ENCODE measurements at places on chromosomes 4 and X.

GRCh38 chr4:127224556-127224955 lies 408.2 kb upstream of the INTU start:
- DNase-seq: no peak

DNA sequence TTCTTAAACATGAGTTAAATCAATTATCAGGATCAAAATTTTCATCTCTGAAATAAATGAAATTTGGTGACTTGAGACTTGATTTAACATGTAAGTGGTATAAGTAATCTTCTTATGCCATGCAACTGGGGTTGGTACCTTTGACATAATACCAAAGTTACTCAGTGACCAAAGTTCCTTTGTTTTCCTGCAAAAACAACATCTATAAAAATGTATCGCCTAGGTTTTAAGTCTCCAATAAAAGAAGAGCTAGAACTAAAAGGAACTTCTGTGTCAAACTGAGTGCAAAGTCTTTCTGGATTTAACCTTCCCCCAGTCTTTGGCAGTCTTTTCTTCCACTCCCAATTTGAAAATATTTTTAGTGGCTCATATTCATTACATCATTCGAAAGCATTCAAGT lies 27.6 kb downstream of the NAF1 start:
- no peak for DNase-seq

DNA sequence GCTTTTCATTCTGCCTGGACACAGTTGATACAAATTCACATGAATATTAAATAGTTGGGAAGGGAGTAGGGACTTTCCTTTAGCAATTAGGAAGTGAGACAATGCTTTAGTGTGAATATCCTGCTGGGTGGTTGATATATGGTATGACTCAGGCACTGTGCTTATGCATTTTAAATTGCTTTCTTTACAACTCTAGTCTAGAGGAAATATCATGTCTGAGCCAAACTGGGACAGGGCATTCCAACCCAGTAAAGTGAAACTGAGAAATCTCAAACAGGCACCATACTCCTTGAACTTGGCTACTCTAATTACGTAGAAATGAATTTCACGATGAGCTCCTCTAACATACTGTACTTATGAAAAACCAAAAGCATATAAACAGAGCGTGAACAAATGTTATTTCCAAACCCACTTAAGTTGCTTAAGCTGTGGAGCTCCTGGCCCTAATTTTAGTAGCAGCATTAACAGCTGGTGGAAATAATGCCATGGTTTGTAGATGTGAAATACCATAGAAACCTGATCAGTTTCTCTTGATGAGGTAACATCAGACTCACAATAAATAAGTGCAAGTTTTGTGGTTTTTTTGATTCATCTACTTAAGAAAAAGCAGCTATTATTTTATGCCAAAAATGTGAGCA lies 242.9 kb upstream of the GK2 start:
- DNase-seq: no peak

DNA sequence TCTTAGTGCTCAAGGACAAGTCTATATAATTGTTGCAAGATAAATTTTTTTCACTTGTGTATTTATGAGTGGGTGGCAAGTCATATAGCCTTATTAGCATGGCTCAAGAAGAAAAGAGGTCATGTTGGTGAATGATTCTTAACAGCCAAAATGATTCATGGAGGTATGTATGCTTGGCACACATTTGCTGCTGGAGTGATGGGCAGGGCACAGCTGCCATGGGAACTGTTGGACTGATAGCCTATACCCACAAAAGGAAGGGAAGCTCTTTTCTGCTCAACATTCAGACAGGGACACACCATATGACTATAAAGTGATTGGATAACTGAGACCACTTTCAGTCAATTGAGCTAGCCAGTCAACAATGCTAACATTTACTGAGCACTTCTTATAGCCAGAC lies 46.8 kb upstream of the PITX2 start:
- DNase-seq: no peak

- no peak for DNase-seq
Observed at GRCh38 chr4:154414796-154415195, 76.8 kb downstream of the DCHS2 start.

GRCh38 chr4:18057821-18058533 lies 36.4 kb upstream of the LCORL start:
- no peak for DNase-seq

- DNase-seq: no peak
Observed at GRCh38 chrX:387729-388128, 1.0 kb upstream of the PPP2R3B start.

GRCh38 chr4:139555705-139556070 lies 331 bp downstream of the SETD7 start:
- DNase-seq: no peak

GRCh38 chr4:110091434-110092140 lies 106.8 kb downstream of the ELOVL6 start:
- no peak for DNase-seq

- peak; percentile 10 for DNase-seq
Observed at GRCh38 chr4:105145903-105146275, 787 bp upstream of the TET2 start.

- DNase-seq: peak; percentile 23
Observed at GRCh38 chrX:70970482-70970995, 39.6 kb upstream of the SLC7A3 start.

DNA sequence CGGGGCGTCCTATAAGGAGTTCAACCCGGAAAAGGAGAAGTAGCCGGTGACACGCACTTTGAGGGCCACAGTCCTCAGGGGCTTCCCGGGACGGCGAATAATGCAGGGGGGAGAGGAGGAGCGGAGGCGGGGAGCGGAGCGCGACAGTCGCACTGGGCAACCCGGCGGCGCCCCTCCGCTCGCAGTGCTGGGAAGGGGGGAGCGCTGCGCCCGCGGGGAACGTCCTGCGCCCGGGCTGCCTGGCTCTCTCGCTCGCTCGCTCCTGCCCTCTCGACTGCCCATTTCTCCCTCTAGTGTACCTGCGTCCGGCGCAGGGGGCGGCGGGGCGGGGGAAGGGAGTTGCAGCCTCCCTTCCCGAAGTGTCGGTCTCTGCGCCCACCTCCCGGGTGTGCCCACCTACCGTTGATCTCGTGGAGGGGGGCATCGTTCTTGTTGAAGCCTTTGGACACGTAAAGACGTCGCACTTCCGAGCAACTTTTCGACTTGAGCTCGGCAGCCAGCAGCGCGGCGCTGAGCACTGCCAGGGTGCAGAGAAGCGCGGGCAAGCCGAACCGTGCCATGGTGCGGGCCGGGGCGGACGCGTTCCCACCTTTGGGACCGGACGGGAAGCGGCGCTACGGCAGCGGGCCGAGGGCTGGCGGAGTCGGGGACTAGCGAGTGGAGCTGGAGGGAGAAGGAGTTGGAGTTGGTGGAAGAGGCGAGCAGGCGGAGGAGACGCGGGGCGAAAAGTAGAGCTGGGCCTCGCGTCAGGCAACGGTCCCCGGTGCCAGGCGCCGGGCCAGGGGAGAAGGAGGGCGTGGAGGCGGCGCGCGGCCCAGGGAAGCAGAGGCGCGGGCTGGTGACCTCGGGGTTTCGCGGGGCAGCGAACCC lies 648 bp downstream of the GPC4 start:
- DNase-seq: peak; percentile 36

GRCh38 chr4:80206111-80206510 lies 8.8 kb downstream of the PRDM8 start:
- no peak for DNase-seq

- no peak for DNase-seq
Observed at GRCh38 chrX:44071070-44071645, 98.0 kb upstream of the NDP start.

GRCh38 chr4:47118192-47118929 lies 87.0 kb downstream of the GABRB1 start:
- DNase-seq: no peak

DNA sequence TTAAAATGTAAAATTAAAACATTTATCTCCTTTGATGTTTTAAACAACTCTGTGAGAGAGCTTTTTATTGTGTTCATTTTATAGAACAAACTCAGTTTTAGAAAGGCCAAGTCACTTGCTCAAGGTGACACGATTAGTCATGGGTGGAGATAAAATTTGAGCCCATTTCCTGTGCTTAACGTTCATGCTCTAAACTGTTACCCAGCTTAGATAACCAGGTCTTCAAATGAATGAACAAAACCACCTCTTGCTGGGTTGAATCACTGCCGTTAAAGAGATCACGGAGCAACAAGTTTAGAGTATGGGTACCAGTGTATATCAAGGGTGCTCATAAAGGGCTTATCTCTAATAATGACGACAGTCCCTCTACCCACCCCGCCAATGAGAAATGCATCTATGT lies 10.2 kb upstream of the CASK start:
- DNase-seq: no peak

DNA sequence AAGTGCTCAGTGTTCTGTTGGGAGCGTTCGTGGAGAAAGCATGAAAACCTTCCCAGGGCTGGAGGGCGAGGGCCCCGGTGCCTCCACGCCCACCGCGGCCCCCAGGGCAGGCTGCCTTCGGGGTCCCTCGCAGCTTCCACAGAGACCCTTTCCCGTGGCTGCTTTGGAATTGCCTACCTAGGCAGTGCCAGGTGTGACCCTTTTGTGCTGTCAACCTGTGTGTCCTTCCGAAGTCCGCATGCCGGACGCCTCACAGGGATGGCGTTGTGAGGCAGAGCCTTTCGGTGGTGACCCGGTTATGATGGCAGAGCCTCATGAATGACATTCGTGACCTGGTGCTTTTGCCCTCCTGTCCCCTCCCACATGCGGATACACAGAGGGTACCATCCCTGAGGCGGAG lies 17.4 kb downstream of the TMEM175 start:
- no peak for DNase-seq

GRCh38 chr4:74097631-74098426 lies 1.2 kb downstream of the CXCL2 start:
- DNase-seq: no peak

DNA sequence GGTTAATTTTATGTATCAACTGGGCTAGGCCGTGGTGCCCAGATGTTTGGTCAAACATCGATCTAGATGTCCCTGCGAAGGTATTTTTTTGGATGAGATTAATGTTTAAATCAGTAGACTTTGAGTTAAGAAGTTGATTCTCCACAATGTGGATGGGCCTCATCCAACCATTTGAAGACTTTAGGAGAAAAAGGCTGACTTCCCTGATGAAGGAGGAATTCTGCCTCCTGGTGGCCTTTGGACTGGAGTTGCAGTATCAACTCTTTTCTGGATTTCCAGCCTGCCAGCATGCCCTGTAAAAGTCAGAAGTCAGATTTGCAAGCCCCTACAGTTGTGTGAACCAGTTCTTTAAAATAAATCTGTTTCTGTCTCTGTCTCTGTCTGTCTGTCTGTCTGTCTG lies 91.4 kb downstream of the STK32B start:
- no peak for DNase-seq
